Fibroblast of the conjunctiva (primary cell): ENCODE measurements at places on chromosomes 6 and 20.

- DNase-seq, result no peak
Observed at GRCh38 chr20:21435576-21435975, 38.2 kb upstream of the NKX2-4 start.

DNA sequence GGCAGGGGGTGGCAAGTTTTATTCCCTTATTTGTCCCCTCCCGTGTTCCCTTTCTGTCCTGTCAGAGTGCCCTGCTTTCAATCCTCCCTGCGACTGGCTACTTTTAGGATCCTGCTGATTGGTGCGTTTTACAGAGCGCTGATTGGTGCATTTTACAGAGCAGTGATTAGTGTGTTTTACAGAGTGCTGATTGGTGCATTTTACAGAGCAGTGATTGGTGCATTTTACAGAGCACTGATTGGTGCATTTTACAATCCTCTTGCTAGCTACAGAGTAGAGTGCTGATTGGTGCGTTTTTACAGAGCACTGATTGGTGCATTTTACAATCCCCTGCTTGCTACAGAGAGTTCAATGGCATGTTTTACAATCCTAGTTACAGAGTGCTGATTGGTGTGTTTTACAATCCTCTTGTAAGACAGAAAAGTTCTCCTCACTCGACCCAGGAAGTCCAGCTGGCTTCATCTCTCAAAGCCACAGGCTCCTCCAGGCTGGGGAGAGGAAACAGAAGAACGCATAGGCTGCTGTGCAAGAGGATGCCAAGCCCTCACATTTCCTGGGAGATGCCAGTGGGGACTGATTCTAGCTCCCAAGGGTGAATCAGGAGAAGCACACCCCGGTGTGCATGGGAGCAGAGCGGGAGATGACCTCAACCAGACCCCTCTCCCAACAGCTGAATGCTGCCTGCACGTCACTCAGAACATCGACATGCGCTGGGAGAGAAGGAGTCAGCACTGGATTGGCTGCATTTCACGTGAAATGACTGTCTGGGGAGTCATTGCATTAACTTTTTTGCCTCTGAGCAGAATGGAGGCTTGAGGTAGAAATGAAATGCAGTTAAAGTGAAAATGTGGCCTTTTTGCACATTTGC lies 48.3 kb upstream of the SLC22A23 start:
- DNase-seq, result no peak

- DNase-seq, result peak; percentile 90
Observed at GRCh38 chr6:42726485-42727086, 4.2 kb upstream of the PRPH2 start.

- no peak for DNase-seq
Observed at GRCh38 chr6:111379831-111380230, 103.2 kb downstream of the REV3L start.
